Stimulated activated CD4-positive, alpha-beta T cell treated with anti-CD3 and anti-CD28 coated beads, Interleukin-1b, Interleukin-23, amount 100 ng/mL, for 48 hours (primary cell): ENCODE measurements at places on chromosomes 1 and 21.

GRCh38 chr1:175725684-175726083, 17.7 kb downstream of the TNR start:
- no peak for DNase-seq

DNA sequence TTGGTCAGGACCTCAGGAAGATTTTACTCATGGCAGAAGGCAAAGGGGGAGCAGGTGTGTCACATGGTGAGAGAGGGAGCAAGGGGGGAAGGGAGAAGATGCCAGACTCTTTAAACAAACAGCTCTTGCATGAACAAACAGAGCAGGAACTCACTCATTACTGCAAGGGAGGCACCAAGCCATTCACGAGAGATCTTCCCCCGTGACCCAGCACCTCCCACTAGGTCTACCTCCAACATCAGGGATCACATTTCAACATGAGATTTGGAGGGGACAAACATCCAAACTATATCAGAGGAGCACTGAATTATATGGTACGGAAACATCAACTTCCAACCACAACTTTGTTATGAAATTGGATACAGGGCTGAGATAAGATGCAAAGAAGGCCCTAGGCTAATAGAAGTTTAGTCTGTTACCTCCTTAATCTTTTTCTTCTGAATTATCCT, 164.9 kb downstream of the ST6GALNAC3 start:
- no peak for DNase-seq

DNA sequence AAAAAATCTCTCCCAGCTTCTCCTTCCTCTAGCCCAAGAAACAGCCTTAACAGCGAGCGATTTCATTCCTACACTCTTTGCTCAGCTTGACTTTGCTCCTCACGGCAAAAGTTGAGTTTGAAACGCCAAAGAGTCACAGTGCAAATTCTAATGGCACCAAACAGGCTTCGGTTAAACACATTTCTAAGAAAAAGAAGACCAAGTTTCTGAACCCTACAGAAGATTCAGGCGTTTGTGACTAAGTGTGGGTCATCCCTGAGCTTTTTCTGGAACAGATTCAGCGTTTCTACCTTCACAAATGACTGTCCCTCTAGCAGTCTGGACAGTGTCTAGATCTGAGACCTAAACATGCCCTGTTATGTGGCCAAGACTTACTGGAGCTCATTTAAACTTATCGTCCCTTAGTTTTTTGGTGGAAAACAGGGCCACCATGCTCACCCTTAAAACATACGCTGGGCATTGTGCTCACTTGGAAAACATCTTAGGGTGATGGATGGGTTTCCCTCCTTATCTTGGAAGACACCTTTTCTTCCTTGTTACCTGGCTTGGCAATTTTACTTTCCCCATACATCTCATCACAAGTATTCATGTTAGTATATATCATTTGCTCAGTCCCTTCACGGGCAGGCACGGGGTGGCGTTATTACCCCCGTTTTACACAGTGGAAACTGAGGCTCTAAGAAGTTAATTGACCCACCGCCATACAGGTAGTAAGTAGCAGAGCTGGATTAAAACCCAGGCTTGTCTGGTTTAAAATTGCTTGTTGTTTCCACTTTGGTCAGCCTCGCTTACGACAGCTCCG, 1.0 kb downstream of the C1orf198 start:
- DNase-seq, result no peak

DNA sequence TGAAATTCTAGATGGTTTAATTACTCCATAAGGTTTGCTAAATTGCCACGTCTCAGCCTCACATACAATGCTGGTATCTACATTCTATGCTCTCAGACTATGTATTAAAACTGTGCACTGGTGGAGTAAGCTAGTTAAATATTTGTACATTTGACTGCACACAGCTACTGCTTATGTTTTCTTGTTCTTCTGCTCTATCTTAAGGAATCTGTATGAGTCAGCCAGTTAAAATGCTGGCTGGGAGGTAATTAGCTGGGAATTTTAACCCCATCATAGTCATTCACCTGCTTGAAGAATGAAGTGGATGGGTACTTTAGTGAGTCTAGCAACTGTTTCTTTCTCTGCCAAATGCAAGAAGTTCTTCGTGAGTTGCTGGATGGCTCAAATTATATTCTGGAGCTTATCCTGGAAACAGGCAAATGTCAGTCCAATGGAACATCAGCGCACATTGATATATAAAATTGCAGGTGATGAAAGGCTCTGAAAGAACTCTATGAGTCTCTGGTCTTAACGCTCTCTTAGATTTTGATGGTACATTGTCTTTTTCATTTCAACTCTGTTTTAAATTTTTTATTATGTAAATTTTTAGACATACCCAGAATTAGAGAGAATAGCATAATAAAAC, 83.4 kb downstream of the BACH1 start:
- no peak for DNase-seq

GRCh38 chr1:217498209-217498608, 132.7 kb downstream of the GPATCH2 start:
- DNase-seq, result no peak

- peak; percentile 28 for DNase-seq
These were observed 38.2 kb downstream of the ARID1A start for GRCh38 chr1:26733982-26734381.

DNA sequence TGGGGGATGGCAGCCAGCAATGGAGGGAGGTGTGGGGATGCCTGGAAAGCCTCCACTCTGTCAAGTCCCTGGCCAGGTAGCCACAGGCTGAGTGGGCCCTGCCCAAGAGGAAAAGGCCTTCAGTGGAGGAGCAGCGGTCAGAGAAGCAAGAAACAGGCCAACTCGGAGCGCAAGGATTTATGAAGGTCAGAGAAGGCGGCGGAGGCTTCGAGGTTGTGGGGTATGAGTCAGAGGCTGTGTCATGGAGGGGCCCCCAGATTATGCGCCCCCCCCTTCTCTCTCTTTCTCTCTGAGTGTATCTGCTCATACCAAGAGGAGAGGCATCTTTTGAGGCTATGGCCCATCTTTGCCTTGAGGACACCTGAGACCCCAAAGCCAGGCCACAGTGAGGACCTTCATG, 99.5 kb downstream of the CASZ1 start:
- peak; percentile 44 for DNase-seq

DNA sequence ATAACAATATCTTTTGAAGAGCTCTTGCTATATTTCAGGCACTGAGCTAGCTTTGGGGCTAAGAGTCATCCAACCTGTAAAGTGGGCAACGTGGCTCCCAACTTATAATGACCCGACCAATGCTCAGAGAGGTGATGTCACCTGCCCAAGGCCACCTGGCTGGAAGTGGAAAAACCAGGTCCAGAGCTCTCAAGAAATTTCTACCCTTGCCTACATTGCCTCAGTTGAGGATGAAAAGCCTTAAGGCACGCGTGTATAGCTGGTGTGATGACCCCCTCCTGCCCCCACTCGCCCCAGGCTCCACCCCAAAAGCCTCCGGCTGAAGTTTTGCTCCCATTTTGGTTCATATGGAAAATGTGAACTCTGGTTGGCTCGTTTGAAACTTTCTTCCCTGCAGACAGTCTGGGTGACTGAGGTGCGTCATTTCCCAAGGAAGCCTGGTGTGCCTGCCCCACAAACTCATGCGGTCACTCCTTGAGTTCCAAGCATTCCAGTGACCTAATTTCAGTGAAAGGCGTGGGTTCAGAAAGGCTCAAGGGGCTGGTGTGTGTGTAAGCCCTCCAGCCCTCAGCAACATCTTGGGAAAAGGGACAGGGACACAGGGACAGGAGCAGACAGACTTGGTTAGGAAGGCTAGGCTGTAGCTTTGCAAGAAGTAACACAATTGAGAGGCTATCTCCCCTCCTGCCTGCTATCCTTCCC, 20.5 kb downstream of the HTR1D start:
- DNase-seq, result no peak

GRCh38 chr1:116668277-116668676, 744 bp upstream of the IGSF3 start:
- no peak for DNase-seq

DNA sequence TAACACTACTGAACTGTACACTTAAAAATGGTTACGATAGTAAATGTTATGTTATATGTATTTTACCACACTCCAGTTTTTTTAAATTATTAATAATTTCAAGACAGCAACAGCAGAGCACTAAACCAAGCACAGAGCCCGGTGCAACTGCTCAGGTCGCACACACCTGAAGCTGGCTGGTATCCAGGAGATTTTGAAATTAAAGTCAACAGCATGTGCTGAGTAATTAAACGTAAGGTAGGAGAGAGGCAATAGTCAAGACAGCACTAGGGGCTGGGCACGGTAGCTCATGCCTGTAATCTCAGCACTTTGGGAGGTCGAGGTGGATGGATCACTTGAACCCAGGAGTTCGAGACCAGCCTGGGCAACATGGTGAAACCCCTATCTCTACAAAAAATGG, 35.1 kb upstream of the SLC30A10 start:
- no peak for DNase-seq

- DNase-seq, result no peak
These were observed 19.9 kb downstream of the LEPR start for GRCh38 chr1:65440322-65440900.

GRCh38 chr1:145997016-145997717, 788 bp upstream of the TXNIP start:
- peak; percentile 56 for DNase-seq

GRCh38 chr1:108551137-108551862, 8.6 kb upstream of the EEIG2 start:
- no peak for DNase-seq

GRCh38 chr1:184002071-184002470, 35.5 kb downstream of the COLGALT2 start:
- DNase-seq, result no peak

DNA sequence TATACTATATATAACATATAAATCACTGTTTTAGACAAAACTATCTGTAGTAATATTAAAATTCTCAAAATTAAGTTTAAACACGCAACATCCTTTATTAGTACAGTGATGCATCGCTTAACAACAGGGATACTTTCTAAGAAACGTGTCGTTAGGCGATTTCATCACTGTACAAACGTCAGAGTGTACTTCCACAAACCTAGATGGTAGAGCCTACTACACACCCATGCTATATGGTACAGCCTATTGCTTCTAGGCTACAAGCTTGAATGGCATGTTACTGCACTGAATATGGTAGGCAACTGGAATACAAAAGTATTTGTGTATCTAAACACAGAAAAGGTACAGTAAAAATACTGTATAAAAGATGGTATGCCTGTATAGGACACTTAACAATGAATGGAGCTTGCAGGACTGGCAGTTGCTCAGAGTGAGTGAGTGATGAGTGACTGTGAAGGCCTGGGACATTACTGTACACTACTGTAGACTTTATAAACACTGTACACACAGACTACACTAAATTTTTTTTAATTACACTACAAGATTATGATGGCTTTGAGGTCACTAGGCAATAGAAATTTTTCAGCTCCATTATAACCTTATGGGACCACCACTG, 10.5 kb downstream of the FOXJ3 start:
- no peak for DNase-seq

- no peak for DNase-seq
These were observed 509 bp downstream of the ADAMTS4 start for GRCh38 chr1:161198194-161198896.

GRCh38 chr1:248910761-248911160, 4.7 kb downstream of the PGBD2 start:
- no peak for DNase-seq

- no peak for DNase-seq
These were observed 19.7 kb downstream of the ENSA start for GRCh38 chr1:150609732-150610131.

DNA sequence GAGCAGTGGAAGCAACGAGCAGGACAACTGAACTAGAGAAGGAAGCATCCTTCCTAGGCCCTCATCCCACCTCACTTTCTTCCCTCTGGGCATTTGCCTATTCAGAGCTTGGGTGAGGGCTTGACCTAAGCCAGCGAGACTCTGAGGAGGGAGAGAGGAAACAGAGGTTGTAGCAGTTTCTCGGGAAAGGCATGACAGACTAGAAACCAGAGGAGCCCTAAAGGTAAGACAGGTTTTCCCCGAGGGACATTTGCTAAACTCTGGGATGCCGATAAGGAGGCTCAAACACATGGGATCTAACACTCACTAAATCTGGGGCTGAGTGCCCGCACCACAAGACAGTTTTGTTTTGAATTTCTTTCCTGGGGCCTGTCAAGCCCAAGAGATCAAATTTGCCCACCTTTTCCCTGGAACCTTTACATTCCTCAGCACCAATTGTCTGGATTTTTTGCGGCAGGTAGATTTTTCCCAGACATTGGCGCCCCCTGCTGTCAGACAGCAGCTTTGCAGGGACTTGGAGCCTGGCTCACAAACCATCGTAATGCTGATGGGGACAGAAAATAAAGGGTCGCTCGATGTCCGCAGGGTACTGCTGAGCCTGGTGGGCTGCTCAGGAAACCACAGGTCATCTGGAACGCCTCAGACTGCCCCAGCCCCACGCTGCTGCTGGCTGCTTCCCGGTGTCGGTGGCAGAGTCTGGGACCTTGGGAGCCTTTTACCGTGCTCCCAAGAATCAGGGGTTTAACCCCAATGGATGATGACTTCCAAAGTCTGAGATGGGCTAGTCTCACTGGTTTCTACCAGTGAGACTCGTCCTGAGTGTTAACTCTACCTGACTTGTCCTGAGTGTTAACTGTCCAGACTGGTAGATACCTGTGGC, 23.4 kb upstream of the TSPAN2 start:
- DNase-seq, result peak; percentile 19
